ENCODE measurements at places on chromosomes 5 and 9. TPM values are rescaled to one million over a fixed set of nuclear protein-coding genes. Genes with fewer than 3 reads are reported as not detected.

Gene LMX1B
- total RNA-seq, result not detected

Gene NUDCD2
- total RNA-seq, result 41.9 TPM

Gene PCDHB11
- total RNA-seq, result not detected

Gene RUSC2
- total RNA-seq, result 2.1 TPM

Gene ACTBL2
- not detected for total RNA-seq

Gene FIBCD1
- total RNA-seq, result not detected

DNA sequence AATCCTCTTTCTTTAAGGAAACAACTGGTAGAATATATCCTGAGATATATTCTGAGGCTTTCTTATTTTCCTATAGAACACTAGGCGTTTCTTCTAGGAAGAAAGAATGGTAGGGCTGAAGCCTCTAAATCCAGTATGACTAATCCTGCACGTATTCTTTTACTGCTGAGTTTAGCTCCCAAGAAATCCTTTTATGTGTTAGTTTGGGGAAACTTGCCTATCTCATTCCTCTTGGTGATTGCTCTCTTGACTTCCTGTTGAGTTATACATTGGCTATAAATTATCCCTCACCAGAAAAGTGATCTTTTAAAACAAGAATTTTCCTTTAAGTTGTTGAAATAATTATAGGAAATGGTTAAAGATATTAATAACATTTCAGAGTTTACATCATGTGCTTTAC lies 422.9 kb downstream of the TMEM161B start:
- DNase-seq, result no peak

DNA sequence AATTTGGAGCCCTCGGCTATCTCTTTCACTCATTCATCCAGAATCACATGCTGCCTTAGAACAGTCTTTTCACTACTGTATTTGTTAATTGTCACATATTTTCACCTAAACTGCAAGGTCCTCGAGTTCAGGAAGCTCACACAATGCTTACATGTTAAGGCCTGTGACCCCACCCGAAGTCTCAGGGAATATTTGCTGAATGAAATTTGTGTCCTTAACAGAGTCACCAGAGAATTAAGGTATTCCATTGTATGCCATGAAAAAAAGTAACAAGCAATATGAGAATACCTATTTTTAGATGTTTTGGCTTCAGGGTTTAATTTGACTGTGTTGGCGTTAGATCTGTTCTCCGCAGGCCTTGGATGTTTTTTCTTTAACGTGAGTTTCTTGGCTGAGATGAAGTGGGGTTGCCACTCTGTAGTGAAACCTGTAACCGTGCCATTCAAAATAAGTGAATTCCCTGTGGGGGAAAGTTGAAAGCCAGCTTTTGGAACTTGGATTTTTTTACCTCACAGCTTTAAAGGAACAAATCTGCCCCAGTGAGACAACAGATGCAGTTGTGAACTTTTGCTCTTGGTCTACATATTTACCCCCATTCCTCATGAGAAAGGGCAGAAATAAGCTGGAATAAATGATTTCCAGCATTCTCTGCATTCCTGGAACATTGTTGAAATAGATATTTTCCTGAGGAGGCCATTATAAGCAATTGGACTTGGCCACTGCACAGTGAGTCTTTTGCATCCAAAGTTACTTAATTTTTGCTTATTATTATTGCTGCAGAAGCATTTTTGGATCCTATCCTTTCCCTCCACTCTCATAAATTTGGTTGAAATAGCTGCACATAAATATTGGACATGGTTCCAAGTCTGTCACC lies 35.9 kb upstream of the FBP1 start:
- DNase-seq, result no peak

DNA sequence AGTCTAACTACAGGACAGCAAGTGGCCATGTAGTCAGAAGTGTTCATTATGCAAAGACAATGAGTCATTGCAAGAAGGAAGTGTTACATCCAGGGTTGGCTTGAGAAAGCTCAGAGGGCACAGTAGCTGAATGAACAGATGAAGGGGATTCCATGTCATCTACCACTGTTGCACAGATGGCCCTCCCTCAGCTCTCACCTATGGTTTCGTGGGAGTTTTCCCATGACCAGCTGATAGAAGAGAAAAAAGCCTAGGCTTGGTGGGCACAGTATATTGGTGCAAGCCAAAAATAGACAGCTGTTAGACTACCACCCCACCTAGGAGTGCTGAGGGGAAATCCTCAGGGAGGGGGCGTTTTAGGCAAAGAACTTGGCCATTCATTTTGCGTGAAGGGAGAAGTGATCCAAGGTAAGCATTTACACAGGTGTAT lies 217.0 kb downstream of the DMRT2 start:
- DNase-seq, result no peak

GRCh38 chr5:80707645-80708044 lies 52.9 kb upstream of the DHFR start:
- no peak for DNase-seq

GRCh38 chr9:112326194-112326593 lies 7.2 kb downstream of the PTBP3 start:
- DNase-seq, result no peak

GRCh38 chr9:133803745-133804144 lies 65.6 kb upstream of the SARDH start:
- no peak for DNase-seq

GRCh38 chr9:136668983-136669790 lies 6.5 kb downstream of the EGFL7 start:
- DNase-seq, result no peak
